ENCODE measurements at places on chromosomes 6 and 20. TPM values are rescaled to one million over a fixed set of nuclear protein-coding genes. Genes with fewer than 3 reads are reported as not detected.

- no peak for DNase-seq
These were observed 210.3 kb downstream of the PLCB1 start for GRCh38 chr20:8342391-8342790.

DNA sequence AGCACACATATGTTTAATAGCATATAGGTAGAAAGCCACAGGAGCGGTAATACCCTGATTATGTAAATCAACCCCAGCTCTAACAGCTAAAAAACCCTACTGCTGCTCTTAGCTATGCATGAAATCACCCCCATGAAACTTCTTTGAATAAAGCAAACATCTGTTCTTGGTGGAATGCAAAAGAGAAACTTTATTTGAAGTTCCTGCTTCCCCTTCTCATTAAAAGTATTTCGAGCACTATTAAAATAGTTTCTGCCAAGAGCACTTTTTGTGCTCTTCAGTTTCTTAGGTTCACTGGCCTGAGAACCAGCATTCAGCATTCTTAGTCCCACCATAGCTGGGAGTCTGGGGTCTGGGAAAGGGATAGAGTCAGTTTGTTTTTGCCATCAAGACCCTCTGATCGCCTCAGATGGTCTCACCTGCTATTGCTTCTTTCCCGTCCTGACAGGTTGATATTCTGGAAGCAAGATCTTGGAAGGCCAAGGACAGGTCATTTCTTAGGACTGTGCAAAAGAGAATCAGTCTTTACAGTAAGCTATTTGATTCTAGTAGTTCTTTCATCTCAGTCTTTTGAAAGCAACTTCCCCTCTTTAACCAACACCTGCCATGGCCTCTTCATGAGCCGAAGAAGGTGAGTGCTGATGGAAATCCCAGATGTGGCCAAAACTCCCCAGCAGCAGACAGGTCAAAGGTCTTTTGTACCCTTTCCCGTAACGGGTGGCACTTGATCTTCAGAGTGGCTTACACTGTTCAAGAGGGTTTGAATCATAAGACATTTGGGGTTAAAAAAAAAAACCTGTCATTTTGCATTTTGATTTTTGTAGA, 76.5 kb upstream of the TMEM170B start:
- DNase-seq: no peak

DNA sequence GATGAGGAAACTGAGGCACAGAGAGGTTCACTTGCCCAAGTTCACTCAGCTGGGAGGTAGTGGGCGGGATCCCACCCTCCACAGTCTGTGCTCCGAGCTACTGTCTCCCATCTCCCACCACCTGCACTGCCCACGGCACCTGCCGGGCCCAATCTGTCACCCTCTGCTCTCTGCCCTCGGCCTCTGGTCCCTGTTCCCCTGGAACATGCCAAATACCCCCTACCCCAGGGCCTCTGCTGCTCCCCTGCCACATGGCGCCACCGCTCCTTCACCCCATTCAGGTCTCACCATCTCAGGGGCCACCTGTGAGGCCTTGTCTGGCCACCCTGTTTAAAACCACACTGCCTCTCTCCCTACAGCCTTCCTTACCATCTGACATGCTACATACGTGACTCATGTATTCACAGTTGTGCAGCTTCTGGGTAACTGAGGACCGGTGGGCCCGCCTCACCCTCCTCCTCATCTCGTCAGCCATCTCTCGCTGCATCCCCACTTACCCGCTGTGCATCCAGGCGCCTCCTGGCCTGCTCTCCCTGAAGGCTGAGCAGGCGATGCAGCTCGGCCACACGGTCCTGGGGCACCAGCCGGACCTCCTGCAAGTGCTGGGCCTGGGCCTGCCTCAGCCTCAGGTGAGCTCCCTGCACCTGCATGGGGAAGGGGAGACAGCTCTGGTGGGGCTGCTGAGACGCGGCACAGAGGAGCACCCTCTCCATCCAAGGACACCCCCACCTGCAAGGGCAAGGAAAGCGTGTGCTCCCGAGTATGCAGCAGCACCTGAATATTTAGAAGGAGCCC, 50.6 kb downstream of the GINS1 start:
- DNase-seq: no peak

- DNase-seq: no peak
These were observed 59.9 kb downstream of the VAPB start for GRCh38 chr20:58448958-58449357.

- no peak for DNase-seq
These were observed 79.2 kb upstream of the STMND1 start for GRCh38 chr6:17022604-17023003.

DNA sequence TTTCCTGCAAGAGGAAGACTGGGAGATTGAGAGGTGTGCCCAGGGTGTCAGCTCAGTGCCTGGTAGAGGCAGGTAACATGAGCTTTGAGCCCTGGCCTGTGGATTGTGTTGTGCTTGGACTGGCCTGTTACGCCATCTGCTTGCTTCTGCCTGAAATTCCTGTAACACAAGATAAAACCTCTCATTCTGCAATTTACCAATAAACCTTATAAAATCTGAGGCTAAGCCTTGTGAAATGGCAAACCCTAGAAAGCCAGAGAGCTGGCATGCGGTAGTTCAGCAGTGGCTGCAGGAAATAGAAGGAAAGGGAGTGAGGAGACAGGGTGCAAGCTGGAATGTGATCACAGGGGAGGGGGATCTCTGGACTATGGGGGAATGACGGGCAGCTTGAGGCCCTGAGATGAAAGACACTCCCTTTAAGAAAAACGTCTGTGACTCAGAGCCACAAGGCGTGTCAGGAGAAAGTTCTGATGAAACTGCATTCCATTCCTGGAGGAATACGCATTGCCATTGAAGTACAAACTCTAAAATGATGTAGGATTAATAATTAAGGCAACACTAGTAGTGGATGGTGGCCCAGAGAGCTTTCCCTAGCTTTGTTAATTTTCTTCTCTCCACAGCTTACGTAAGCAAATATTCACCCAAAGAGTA, 26.3 kb upstream of the TFAP2A start:
- DNase-seq: no peak

DNA sequence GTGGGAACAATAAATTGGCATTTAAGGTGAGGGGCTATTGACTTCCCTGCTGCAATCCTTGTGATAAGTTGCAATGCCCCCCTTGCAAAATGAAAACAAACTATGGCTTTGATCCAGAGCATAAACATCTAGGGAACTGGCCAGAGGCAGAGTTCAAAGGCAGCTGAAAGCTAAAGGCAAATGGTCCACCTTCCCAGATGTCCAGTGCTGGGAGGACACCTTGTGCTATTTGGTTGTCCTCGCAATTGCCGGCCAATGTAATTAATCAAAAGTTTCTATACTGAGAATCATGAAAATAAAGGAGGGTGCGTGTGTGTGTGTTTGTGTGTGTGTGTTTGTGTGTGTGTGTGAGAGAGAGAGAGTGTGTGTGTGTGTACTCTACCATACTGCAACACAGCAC, 337.4 kb downstream of the CBLN4 start:
- no peak for DNase-seq

DNA sequence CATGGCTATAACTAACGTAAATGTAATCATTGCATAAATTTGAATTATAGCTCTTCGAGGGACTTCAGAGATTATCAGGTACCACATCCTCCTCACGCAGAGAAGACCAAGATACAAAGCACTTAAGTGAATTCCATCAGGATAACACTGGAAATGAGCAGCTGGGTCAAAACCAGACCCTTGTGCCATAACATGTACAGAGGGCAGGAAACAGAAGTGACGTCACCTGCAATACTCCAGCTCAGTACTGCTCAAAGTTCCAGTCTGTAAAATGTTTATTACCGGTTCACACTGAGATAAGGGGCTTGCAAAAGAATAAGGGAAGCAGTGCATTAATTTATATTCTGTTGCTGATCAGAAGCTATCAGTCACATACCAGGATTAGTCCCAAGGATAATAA, 45.8 kb downstream of the RGS17 start:
- no peak for DNase-seq

DNA sequence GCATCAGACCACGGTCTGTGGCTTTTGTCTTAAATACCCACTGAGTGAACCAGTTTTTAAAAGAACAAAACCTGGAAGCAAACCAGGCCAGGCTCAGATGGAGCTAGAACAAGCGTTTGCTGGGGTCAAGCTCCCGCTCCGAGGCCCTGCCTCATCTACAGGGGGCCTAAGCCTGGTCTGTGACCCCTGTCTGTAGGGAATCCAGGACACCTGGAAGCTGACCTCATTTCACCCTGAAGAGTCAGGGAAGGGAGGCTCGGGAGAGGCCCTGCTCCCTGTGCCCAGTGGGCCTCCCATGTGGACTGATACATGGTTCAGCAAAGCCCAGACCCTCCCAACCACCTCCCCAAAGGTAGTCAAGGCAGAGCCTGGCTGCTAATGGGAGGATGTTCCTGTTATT, 26.8 kb upstream of the DLGAP4 start:
- DNase-seq: no peak

GRCh38 chr20:35603695-35604448, 11.8 kb upstream of the SPAG4 start:
- no peak for DNase-seq

GRCh38 chr6:85726206-85726605, 83.5 kb upstream of the SYNCRIP start:
- DNase-seq: no peak

DNA sequence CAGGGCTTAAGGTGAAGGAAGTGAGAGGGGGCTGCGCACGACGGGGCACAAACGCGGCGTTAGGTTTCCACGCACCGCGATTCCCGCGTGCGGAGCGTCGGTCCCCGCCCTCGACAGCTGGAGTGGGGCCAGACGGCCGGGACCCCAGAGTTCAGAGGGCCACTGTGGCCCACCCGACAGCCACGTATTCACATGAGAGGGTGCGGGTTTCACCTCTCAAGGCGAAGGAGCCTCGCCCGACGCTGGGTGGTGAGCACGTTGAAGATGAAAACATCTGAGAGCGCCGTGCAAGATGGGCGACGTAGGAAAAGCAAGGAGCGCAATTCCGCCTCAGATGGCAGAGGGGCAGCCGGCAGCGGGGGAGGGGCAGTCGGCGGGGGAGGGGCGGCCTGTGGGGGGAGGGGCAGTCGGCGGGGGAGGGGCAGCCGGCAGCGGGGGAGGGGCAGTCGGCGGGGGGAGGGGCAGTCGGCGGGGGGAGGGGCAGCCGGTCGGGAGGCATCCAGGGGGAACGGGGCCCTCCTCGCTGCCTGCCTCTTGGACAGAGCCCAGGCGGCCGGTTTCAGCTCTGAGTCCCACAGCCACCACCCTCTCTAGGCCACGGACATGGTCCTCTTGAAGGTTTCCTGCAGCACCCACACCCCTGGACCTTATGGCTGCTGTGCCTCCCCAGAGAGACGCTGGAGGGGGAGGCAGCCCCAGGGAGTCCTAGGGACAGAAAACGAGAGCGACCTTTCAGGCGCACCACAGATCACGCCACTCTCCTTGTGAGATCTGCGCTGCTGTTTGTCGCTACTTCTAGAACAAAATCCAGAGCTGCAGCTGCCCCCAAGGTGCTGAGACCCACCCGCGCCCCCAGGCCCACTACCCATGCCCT, 113.7 kb downstream of the DLL1 start:
- no peak for DNase-seq

- no peak for DNase-seq
These were observed 343.5 kb downstream of the RNGTT start for GRCh38 chr6:88619951-88620350.

DNA sequence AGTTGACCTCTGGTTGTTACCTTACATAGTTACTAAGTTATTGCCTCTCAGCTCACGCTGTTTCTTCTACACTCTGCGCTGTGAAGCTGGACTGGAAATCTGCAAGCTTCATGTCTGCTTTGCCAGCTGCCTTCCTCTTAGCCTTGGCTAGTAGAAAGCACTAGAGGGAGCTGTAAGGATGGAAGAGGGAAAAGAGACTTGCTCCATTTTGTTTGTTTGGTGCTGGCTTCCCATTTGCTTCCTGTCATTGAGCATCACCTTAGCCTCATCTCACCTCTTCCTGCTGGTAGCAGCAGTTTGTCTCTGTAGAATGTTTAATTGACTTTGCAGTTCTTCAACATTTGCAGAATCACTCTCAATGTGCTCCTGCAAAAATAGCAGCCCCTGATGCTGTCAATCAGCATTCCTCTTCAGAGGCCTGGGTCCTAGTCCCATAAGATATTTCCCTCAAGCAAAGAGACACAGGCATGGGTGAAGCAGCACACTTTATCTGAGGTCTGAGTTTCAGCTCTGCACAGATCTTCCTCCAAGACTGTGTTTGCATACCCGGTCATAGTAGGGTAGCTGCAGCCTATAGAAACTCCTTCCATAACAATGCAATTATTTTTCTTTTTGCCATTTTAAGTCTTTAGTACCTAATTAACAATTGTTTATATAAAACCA, 302.2 kb upstream of the EPHA7 start:
- no peak for DNase-seq

GRCh38 chr6:89050155-89050554, 30.4 kb upstream of the PNRC1 start:
- no peak for DNase-seq

The VGLL2 gene
- not detected for polyA plus RNA-seq

The TUBB1 gene
- 22.5 TPM for polyA plus RNA-seq

The COL12A1 gene
- not detected for polyA plus RNA-seq

The MRPS18A gene
- polyA plus RNA-seq: 83.9 TPM

The GABRR1 gene
- polyA plus RNA-seq: not detected

The KCNS1 gene
- not detected for polyA plus RNA-seq

The SMLR1 gene
- not detected for polyA plus RNA-seq

The LTB gene
- polyA plus RNA-seq: 137 TPM

The RAET1E gene
- polyA plus RNA-seq: not detected

The PRDM13 gene
- not detected for polyA plus RNA-seq

The CNKSR3 gene
- polyA plus RNA-seq: not detected

The FOXA2 gene
- not detected for polyA plus RNA-seq

All from immature natural killer cell (primary cell).